ENCODE measurements at places on chromosomes 13 and 19.
A peak's percentile ranks its signal among the peaks of the same experiment; 100 is the strongest.

GRCh38 chr19:39194832-39195542, 1.8 kb upstream of the NCCRP1 start:
- no peak for DNase-seq

DNA sequence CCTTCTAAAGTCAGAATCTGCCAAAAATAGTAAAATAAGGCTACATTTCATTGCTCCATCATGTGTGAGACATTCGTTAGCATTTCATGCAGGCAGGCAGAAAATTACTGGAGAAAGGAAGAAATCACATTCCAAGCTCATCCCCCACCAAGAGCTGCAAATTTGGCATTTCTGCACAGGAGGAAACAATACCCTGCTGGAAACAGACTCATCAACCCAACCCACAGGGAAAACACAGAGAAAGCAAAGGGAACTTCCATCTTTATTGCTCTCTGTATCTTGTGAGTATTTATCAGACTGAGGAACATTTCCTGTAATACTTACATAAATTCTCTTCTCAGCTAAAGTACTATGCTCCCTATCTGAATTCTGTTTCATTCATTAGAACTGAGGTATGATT, 95.7 kb downstream of the KCTD12 start:
- DNase-seq, result no peak

GRCh38 chr13:113124211-113124970, 1.8 kb downstream of the F10 start:
- no peak for DNase-seq

DNA sequence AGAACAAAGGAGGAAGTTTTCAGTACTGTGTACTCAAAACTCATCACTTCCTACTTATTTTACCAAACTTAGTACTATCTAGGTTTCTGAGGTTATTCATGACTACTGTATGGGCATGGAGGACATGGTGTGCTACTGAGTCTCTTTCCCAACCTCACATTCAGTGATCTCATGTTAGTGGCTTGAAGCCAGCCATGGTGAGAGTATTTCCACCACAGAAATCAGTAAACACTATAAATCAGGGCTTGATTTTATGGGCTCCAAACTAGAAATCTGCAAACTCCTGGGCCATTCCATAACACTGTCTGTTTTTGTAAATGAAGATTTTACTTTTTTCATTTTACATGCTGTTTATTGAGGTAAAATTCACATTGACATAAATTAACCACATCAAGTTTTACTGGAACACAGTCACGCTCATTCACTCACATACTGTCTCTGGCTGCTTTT, 19.7 kb downstream of the MED26 start:
- no peak for DNase-seq

- no peak for DNase-seq
Measured at GRCh38 chr13:27022571-27023311, 148.9 kb downstream of the USP12 start.

- no peak for DNase-seq
Measured at GRCh38 chr13:42707048-42707447, 74.3 kb upstream of the FAM216B start.

DNA sequence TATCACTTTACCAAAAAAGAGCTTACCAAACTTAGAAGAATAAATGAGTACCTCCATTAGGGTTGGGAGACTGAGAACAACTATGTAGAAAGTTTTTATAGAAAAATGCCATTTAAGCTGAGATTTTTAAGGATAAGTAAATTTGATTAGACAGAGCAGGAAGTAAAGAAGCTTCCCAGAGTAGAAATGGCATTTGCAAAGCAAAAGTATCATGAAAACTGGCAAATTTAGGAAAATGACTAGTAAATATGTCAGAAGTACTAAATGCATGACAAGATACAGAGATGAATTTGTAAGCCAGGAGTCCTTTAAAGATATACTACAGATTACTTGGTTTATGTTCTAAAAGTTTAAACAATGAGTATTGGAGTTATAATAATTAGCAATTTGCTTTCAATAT, 2581.8 kb downstream of the PCDH9 start:
- DNase-seq, result no peak

DNA sequence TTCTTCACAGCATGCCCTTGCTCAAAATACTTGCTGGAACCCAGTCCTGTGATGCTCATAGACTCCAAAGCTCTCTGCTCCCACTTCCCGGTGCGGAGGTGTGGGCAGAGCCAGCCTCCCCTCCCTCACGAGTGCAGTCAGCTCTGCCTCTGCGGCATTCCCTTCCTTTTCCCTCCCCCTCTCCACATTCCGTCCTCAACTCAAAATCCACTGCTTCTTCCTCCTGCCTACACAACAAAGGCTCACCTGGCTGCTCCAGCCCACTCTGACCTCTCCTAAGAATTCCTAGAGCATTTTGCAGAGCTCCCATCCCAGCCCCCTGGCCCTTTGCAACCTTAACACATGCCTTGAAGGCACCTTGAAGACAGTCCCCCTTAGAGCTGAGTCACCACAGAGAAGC, 527.9 kb downstream of the MYO16 start:
- DNase-seq, result no peak

GRCh38 chr13:111322001-111322915, 1.8 kb downstream of the TEX29 start:
- no peak for DNase-seq

DNA sequence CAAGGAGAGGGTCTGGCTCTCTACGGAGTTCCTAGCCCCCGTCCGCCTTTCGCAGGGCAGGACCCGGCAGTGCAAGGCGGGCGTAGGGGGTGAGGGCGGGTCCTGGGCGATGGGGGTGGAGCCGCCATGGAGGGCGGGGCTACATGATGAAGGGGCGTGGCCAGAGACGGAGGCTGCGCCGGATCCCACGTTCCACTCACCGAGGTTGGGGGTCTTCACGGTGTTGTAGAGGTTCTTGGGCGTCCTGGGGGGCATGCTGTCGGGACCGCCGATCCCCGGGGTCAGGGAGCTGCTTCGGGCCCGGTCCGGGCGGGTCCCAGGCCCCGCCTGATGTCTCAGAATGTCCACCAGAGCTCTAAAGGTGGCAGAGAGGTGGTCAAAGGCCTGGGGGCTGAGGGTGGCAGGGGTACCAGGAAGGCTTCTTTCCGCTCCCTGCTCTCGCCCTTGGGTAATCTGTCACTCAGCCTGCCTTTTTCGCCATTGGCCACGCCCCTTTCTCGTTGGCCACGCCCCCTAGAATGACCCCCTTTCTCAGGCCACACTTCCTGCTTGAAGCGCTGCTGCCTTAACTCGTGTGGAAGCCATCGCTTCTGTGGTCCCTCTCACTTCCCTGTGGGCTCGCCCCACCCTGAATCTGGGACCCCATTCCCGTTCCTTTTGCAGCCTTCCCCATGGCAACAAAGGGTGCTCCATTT, 2.5 kb downstream of the SHISA7 start:
- no peak for DNase-seq

DNA sequence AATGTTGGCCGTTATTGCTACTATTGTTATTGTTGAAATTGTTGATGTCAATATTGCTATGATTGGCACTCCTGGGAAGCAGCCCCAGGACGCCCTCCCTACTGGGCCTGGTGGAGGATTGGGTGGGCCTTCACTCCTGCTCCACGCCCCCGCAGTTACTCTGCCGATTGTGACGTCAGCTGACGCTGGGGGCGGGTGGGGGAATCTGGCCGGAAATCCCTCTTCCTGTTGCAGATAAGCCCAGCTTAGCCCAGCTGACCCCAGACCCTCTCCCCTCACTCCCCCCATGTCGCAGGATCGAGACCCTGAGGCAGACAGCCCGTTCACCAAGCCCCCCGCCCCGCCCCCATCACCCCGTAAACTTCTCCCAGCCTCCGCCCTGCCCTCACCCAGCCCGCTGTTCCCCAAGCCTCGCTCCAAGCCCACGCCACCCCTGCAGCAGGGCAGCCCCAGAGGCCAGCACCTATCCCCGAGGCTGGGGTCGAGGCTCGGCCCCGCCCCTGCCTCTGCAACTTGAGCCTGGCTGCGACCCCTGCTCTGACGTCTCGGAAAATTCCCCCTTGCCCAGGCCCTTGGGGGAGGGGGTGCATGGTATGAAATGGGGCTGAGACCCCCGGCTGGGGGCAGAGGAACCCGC, at the start of gene ETV2:
ETV2 (plus strand) TSS at position 231 of the 637 bp plus-strand sequence. CDS start 716 bp downstream, outside the sequence.
- peak; percentile 59 for DNase-seq

- DNase-seq, result no peak
Measured at GRCh38 chr13:28049215-28049614, 51.2 kb downstream of the FLT3 start.

GRCh38 chr13:99074693-99075092, 96.8 kb upstream of the DOCK9 start:
- DNase-seq, result no peak

DNA sequence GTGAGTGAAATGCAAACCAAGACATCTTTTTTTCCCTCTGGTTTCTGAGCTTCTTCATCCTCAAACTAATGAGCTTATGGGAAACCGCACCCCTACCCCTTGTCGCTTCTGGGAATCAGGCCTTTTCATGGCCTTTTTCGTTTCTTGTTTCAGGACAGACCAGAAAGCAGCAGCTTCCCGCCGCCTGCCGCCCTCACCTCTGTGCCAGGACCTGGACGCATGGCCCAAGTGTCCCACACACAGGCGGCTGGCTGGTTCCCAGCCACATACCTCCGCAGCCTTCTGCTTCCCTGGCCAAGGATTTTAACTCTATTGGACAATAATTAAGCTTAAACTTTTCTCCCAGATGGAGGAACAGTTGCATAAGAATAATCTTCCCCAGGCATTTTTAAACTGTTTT, 114.1 kb upstream of the SLITRK1 start:
- DNase-seq, result no peak

- no peak for DNase-seq
Measured at GRCh38 chr13:81051873-81052272, 710.9 kb upstream of the SPRY2 start.

DNA sequence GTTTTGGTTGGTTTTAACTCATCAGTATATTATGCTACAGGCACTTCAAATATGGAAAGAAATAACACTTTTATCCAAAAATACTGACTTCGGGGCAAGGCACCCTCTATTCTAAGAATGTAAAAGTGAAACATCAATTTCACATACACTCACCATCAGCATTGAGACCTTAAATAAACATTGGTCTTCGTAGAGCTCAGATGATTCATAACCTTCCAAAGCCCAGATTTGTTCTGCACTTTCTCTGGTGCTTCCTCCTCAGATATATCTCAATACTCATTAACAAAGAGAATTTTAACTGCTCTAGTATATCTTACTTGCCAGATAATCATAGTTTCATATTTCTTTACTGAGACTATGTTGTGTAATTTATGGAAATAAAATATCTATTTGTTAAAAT, 794.3 kb downstream of the LIG4 start:
- DNase-seq, result no peak

GRCh38 chr13:23966221-23966690, 69.0 kb upstream of the C1QTNF9B start:
- DNase-seq, result no peak

- no peak for DNase-seq
Measured at GRCh38 chr13:100542826-100543156, 45.8 kb downstream of the GGACT start.

DNA sequence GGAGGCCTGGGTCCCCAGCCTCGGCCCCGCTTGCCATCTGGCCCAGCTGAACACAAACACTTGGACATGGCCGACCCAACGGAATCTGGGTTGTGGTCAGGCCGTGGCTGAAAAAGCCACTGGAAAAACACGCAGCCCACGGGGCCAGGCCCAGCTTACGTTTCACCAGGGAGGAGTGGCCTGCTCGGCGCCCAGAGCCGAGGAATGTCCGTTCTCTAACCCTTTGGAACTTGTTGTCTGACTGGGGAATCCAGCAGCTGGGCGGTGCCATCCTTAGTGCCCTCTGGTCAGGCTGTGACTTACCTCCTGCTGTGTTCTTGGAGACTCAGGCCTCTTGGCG, 13.8 kb downstream of the CILP2 start:
- peak; percentile 79 for DNase-seq

GRCh38 chr13:23876265-23876664, 12.9 kb downstream of the MIPEP start:
- no peak for DNase-seq

DNA sequence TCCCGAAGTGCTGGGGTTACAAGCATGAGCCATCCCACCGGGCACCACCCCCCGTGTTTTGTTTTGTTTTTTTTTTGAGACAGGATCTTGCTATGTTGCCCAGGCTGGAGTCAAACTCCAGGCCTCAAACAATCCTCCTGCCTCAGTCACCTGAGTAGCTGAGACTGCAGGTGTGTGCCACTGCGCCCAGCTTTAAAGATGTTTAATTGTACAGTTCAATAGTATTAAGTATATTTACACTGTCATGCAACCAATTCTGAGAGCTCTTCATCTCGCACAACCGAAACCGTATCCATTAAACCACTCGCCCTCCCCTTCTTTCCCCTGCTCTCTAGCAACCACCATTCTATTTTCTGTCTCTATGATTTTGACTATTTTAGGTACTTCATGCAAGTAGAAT, 15.6 kb downstream of the NUCB1 start:
- no peak for DNase-seq

GRCh38 chr19:47494729-47495128, 10.7 kb upstream of the KPTN start:
- peak; percentile 83 for DNase-seq

DNA sequence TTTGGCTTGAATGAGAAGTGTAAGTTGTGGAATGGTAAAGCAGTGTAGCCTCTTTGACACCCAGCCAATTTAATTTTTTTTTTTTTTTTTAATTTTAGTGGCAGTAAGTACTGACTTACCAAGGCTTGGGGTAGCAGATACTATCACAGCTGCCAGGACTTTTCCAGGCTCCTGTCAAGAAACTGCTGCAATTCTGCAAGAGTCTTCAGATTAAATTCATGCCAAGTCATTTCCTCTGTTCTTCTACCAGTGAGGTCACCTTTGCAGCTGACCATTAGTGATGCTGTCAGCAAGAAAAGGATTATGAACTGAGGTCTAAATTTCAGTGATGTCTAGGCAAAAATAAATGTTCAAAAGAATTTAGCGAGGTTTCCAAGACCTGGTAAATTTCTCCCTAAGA, 91.2 kb downstream of the GGACT start:
- no peak for DNase-seq

DNA sequence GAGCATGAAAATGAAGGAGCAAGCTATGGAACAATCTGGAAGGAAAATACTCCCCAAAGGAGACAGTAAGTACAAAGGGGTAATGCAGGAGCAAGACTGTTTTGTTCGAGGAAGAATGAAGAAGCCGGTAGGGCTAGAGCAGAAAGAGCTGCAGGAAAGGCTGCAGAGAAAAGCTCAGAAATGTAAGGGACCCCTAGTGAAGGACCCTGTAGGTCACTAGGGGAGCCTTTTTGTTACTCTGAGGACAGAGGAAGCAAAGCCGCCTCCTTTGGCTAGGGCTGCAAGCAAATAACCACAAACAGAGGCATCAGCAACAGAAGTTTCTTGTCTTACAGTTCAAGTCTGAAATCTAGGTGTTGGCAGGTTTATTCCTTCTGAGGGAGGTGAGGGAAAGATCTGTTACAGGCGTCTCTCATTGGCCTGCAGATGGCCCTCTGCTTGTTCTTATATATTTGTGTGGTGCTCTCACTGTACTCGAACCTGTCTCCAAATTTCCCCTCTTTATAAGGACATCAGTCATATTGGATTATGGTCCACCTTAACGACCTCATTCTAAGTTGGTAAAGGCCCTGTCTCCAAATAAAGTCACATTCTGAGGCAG, 362.3 kb downstream of the COG6 start:
- DNase-seq, result no peak

GRCh38 chr13:106752584-106753170, 184.7 kb upstream of the ARGLU1 start:
- no peak for DNase-seq

- DNase-seq, result no peak
Measured at GRCh38 chr13:51553531-51553930, 30.7 kb upstream of the WDFY2 start.
